H1 (cell line): ENCODE measurements at places on chromosomes 3 and 15.
A peak's percentile ranks its signal among the peaks of the same experiment; 100 is the strongest.

- no peak for DNase-seq
These were observed 33.5 kb downstream of the CHAC1 start for GRCh38 chr15:40986820-40987219.

GRCh38 chr3:149590691-149591441, 67.0 kb downstream of the WWTR1 start:
- DNase-seq, result no peak

DNA sequence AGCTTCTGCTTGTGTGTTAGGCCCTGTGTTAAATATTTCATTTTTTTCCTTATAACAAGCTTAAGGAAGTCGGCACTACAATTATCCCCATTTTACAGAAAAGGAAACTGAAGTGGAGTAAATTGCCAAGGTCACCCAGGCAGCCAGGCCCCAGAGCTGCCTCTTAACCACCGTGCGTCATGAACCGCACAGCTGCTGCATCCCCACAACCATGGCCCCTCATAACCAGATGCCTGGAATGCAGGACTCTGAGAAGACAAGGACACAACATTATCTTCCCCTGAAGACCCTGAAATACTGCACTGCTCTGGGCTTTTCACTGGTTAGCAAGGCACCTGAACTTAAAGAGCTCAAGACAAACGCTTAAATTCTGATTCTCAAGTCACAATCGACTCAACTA, 14.6 kb downstream of the LRIG1 start:
- DNase-seq, result no peak

DNA sequence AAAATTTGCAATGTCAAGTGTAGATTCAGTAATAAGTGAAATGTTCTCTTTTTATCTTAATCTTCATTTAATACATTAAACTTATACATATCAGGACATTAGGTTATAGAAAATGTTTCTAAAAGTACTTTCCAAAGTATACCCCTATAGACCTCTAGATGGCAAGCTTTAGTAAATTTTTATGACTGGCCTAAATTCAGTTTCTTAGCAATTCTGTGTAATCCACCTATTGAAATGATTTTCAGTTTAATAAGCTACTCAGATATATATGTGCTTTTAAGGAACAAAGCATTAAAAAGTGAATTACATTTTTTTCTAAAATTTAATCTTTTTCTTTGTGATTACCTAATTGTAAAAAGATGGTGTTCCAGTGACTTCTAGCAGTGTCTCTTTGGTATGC, 342.2 kb downstream of the GBE1 start:
- DNase-seq, result no peak

DNA sequence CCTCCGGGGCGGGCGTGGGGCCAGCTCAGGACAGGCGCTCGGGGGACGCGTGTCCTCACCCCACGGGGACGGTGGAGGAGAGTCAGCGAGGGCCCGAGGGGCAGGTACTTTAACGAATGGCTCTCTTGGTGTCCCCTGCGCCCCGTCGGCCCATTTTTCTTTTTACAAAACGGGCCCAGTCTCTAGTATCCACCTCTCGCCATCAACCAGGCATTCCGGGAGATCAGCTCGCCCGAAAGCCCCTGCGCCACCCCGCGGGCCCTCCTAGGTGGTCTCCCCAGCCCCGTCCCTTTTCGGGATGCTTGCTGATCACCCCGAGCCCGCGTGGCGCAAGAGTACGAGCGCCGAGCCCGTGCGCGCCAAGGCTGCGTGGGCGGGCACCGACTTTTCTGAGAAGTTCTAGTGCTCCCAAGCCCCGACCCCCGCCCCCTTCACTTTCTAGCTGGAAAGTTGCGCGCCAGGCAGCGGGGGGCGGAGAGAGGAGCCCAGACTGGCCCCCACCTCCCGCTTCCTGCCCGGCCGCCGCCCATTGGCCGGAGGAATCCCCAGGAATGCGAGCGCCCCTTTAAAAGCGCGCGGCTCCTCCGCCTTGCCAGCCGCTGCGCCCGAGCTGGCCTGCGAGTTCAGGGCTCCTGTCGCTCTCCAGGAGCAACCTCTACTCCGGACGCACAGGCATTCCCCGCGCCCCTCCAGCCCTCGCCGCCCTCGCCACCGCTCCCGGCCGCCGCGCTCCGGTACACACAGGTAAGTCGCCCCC, at the start of gene THBS1:
Gene THBS1 (plus strand): TSS at position 595 of the 757 bp plus-strand sequence. CDS start 779 bp downstream, outside the sequence.
- peak; percentile 99 for DNase-seq

GRCh38 chr15:30824518-30825195, 79.1 kb upstream of the FAN1 start:
- DNase-seq, result no peak

DNA sequence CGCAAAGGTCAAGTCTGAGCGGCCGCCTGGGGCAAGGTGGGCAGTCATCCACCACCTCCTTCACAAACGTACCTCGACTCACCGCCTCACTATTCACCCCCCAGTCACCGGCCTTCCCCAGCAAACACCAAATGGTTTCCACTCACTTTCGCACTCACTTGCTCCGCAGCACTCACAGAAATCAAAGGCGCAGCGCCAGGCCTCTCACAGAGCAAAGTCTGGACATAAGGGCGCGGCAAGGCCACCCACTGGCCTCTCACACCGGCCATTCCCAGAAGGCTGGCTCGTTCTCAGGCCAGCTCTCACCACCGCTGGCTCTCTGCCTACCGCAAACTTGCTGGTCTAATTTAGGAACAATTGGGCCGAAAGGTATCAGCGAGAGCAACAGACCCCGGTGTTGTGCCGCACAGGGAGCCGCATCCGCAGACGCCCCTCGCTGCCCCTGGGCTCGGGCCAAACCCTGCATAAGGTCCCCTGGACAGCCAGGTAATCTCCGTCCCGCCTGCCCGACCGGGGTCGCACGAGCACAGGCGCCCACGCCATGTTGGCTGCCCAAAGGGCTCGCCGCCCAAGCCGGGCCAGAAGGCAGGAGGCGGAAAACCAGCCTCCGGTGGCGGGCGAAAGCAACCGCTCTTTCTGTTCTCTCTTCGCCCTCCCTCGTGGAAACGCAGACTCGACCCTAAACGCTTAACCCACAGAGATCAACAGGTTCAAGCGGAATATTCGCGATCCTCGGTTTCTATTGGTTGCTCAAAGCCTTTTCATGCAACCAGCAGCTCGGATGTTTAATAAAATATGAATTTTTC, 2.9 kb downstream of the SHOX2 start:
- DNase-seq, result no peak

DNA sequence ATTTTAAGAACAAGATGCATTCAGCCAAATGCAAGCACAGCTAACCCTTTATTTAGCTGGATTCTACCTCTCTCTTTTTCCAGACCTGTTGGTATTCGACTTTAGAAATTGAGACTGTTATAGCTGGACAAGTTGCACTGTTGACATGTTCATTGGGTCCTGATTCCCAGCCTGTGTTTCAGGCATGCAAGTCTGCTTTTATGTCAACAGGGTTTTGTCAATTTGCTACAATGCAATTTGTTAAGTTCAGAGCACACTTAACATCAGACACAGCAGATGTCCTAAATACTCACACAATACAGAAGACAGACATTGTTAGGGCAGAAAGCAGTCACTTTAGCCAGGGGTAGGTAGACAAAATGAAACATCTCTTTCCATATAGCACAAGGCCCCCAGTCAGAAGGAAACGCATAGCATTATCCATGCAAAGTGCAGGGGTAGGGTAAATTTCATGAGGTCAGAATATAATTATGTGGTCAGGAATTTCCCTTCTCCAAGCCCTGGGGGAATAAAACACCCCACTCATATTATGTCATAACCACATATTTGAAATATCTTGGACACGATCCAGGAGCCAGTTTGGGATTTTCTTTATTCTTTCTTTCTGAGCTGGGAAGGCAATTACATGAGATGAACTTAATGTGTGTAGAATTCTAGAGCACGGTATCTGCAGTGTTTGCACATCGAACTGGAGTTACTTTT, 504.1 kb downstream of the NTRK3 start:
- DNase-seq, result no peak

- DNase-seq, result no peak
These were observed 90.3 kb downstream of the FMN1 start for GRCh38 chr15:33104212-33104611.

GRCh38 chr3:158671821-158672214, 630 bp downstream of the LXN start:
- no peak for DNase-seq

GRCh38 chr3:73765878-73766545, 141.3 kb upstream of the PDZRN3 start:
- DNase-seq, result no peak

GRCh38 chr3:76827701-76828226, 212.1 kb upstream of the ROBO2 start:
- DNase-seq, result no peak
